Endothelial cell (in vitro differentiated cells): ENCODE measurements at places on chromosomes 5 and 9. TPM values are rescaled to one million over a fixed set of nuclear protein-coding genes. Genes with fewer than 3 reads are reported as not detected.

GRCh38 chr9:109267555-109267954 is 53.3 kb downstream of the EPB41L4B start:
- no peak for DNase-seq

Gene PHPT1
- 134 TPM for total RNA-seq

DNA sequence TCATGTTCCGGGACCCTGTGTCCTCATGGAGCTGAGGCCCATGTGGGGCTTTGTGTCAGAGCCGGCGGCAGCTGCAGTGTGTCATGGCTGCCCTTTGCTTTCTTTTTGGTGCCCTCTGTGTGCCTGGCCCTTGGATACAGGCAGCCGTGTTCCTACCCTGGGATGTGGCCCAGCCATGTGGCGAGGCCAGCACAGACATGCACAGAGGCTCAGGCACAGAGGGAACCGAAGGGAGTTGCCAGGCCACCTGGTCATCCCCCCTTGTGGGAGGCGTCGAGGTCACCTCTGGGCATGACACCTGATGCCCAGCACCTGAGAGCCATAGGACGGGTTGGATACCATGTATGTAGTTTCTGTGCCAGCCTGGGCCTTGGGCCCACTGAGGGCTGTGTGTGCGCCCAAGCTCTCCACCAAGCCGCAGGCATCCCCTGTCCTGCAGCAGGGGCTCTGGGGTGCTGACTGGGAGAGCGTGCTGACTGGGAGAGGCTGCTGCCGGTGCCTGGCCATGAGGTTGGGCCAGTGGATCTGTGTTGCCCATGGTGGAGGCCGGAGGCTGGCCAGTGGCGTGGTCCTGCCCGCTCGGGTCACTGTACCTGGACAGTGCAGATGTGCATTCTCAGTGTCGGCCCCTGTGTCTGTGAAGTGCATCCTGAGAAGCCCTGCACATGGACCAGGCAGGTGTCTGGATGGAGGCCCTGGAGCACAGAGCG is 4.8 kb downstream of the NKD2 start:
- no peak for DNase-seq

Gene GFI1B
- total RNA-seq, result not detected

DNA sequence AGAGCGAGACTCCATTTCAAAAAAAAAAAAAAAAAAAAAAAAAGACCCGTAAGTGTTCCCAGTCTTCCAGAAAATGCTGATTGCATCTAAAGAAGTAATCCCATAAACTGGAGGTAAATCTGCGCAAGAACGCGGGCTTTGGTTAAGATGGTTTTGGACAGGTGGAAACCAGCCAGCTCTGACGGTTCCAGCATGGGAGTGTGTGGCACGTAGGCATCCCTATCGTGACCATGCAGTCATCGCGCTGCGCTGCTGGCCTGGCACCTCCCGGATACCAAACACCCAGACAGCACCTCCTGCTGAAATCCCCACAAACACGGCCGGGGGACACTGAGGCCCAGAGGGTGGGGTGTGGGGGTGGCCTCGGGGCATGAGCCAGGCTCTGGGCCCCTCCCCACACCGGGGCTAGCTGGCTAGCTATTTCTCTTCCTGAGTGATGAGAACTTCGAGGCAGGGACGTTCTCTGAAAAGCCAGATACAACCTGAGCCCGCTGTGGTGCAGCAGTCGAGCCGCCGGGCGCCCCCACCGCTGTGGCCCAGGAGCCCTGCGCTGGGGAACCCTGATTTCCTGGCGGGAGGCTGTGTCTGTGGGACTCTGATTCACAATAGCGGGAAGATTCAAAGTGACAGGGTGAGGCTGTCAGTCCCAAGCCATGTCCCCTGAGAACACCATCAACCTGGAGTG is 32.2 kb upstream of the NOTCH1 start:
- no peak for DNase-seq

GRCh38 chr5:53009816-53010215 is 20.7 kb downstream of the ITGA2 start:
- DNase-seq, result no peak

GRCh38 chr5:134976841-134977240 is 9.1 kb downstream of the CATSPER3 start:
- DNase-seq, result no peak

Gene FAM221B
- total RNA-seq, result not detected

GRCh38 chr9:134621558-134622110 is 20.0 kb upstream of the COL5A1 start:
- DNase-seq, result no peak

DNA sequence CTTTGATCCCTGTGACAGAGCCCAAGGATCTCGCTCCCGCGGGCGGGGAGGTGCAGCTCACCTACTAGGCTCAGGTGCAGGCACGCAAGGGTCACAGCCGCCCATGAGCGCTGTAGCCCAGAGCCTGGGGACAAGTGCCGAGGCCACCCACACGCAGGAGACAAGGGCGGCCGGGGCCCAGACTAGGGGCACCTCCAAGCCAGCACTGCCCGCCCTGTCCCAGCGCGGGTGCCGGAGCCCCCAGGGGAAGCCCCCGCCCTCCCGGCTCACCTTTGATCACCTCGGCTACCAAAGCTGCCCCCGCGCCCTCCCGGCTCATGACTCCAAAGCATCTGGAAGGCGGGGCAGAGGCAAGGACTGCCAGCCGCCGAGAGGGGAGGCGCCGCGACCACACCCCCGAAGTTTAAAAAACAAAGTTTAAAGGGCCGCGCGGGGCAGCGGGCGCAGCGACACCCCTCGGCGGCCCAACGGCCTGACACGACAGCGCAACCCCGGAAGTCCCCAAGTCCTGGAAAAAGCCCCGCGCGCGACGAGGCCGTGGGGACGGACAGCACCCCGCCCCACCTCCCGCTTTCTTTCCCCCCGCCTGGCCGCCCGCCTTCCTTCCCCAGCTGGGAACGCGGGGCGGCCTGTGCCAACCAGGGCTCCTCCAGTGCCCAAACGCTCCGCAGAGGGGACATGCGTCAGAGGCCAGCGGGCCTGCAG is 53.0 kb downstream of the CDC14B start:
- DNase-seq, result peak; percentile 44

DNA sequence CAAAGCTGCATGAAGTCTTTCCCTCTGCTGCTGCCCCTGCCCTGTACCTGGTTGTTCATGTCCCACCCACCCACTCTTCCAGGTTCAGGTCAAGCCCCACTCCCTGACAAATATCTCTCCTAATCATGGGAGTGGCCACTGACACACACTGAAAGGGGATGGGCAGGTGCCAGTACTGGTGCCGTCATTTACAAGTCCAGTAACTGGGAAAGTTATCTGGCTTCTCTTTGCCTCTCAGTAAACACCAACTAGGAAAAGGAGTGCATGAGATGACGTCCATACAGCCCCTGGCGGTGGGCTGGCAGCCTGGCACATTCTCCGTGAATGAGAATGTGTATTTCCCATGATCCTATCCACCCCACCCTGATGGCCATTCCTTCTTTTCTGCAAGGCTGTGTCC is 225.2 kb downstream of the FSTL4 start:
- DNase-seq, result no peak

Gene SPINK13
- not detected for total RNA-seq

DNA sequence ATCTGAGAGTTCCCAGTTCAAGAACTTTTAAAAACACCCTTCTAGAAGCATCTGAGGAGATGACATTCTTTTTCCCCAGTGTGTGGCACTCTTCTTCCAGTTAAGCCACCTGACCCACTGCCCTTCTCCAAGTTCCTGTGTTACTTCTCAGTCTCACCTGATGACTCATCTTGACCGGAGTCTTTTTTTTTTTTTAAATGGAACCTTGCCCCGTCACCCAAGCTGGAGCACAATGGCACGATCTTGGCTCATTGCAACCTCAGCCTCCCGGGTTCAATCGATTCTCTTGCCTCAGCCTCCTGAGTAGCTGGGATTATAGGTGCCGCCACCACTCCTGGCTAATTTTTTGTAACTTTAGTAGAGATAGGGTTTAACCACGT is 224.1 kb upstream of the DAB2 start:
- no peak for DNase-seq

- DNase-seq, result no peak
Observed at GRCh38 chr9:137544176-137544760, 5.9 kb downstream of the PNPLA7 start.
